ENCODE measurements at places on chromosomes 13 and 19.
A peak's percentile ranks its signal among the peaks of the same experiment; 100 is the strongest.

DNA sequence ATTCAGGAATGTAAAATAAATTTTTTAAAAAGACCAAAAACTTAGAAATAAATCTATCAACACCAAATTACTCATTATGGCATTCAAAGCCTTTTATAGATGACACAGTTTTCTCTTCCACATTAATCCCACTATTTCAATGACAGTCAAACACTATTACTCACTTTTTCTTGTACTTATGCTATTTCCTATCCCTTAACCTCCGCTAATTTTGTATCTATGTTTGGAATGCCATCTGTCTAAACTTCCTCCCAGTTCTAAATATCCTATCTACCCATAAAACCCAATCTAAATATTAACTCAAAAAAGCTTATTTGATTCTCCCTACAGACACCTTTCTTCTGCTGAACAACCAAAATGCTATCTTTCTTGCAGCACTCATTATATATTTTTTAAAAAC lies 203.5 kb downstream of the ENOX1 start:
- DNase-seq, result no peak

DNA sequence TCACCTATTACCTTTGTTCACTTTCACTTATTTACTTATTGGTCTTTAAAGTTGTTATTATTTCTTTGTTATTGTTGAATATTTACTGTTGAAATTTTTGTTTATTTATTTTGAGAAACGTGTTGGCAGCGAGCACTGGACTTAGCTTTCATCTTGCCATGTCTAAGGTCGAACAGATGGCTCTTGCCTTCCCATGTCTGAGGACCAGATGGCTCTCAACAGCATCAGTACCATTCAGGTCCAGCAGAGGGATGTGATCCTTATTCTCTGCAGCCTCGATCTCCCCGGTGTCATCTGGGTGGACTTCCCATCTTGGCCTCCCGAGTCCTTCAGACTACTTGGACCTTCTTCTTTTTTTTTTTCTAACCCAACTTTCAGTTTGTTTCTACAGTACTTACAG lies 1437.6 kb downstream of the UQCRFS1 start:
- DNase-seq, result no peak

- DNase-seq, result no peak
Observed at GRCh38 chr13:111922086-111922485, 144.9 kb upstream of the SOX1 start.

DNA sequence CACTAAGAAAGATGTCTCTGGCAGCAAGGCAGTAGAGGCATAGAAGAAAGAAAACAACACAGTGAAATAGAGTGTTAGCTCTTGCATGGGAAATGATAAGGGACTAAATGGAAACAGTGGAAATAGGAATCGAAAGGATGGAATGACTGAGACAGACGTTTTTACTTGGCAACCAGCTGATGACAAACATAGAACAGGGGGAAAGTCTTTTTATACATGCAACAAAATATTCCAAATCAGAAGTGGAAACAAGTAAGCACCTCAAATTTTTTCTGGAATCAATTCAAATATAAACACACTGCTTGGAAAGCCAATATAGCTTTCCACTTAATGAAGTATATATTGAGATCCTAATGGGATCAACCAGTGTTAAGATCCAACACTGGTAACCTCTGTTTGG lies 110.2 kb downstream of the MZT1 start:
- DNase-seq, result peak; percentile 91

- DNase-seq, result no peak
Observed at GRCh38 chr13:106145997-106146864, 389.2 kb downstream of the EFNB2 start.

DNA sequence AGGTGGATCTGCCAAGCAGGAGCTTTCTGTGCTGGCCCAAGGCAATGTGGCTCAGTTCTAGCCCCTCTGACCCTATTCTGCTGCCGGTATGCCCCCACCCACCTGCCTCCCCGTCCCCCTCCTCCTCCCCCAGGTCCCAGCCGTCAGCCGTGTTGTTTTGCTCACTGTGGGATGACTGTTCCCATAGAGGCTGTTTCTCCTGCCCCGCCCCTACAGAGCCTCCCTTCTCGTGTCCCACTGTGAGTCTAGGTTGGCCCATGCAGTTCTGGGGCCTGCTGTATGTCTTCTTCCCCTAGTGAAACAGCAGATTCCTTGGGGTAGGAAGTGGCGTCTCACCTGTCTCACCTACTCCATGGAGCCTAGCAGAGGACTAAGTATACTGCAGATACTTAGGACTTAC lies 48.8 kb downstream of the ATP11A start:
- no peak for DNase-seq

GRCh38 chr13:33640832-33641231 lies 177.1 kb upstream of the RFC3 start:
- no peak for DNase-seq

GRCh38 chr13:60838581-60838980 lies 441.6 kb downstream of the TDRD3 start:
- DNase-seq, result no peak

DNA sequence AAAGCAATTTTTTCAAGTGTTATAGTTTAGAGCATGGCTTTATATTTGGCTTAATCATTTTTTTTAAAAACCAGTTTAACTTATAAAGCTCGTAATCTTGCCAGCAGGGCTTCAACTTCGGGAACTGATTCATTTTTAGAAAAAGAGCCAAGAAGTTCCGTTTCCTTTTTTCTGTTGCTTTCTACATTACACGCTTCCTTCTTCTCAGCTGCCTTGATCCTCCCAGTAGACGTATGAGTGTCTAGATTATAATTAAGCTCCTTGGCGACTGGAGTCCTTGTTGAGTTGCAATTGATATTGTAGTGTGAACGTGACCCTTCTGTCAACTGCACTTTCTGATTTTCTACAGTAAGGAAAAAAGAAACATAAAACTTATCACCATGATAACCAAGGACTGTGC lies 497.2 kb downstream of the DIAPH3 start:
- peak; percentile 71 for DNase-seq

GRCh38 chr13:36829753-36830152 lies 10.7 kb downstream of the RFXAP start:
- DNase-seq, result no peak
